ENCODE measurements at places on chromosomes 2 and 18. TPM values are rescaled to one million over a fixed set of nuclear protein-coding genes. Genes with fewer than 3 reads are reported as not detected.

CFC1 gene
- total RNA-seq = not detected

FEV gene
- total RNA-seq = not detected

ANKRD62 gene
- total RNA-seq = not detected

ACP1 gene
- 168 TPM for total RNA-seq

PASK gene
- 75.8 TPM for total RNA-seq

CAPN14 gene
- total RNA-seq = 0.18 TPM

ALLC gene
- total RNA-seq = not detected

D2HGDH gene
- total RNA-seq = 39.9 TPM

KIF1A gene
- total RNA-seq = 0.97 TPM

SNORC gene
- 1.9 TPM for total RNA-seq

CROCC2 gene
- total RNA-seq = not detected

HJURP gene
- 52.4 TPM for total RNA-seq

KCNG3 gene
- total RNA-seq = 0.16 TPM

ITPRIPL1 gene
- total RNA-seq = 44.8 TPM

MYOM1 gene
- total RNA-seq = 2.4 TPM

GRCh38 chr2:235098269-235098668, 146.5 kb downstream of the SH3BP4 start:
- DNase-seq = no peak
- no peaks in the 10 kb centered on the region for H3K4me1 ChIP-seq
- no peak overlapping the region for H3K4me3 ChIP-seq

GRCh38 chr2:61214171-61214570, 52.2 kb downstream of the C2orf74 start:
- H3K4me3 ChIP-seq = no peak overlapping the region
- H3K36me3 ChIP-seq = peaks cover 36% of the 10 kb centered on the region
- DNase-seq = no peak

DNA sequence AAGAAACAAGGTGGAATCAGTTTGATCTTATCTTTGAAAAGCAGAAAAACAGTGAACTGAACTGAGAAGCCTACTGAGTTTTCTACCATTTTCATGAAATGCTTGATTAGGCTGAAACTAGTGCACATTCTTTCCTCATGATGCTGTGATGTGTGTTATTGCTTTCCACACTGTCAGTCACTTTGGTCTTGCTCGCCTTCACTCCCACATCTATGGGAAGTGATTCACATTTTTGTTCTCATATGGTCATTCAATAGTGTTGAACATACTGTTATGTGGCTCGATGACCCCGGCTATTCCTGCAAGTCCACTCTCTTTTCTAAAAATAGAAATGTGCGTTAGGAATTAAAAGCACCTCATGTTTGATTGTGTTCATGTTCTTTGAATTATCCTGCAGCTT, 129.7 kb downstream of the TGIF1 start:
- H3K27ac ChIP-seq = no peak overlapping the region
- DNase-seq = no peak
- peaks cover 11% of the 10 kb centered on the region for H3K4me1 ChIP-seq

DNA sequence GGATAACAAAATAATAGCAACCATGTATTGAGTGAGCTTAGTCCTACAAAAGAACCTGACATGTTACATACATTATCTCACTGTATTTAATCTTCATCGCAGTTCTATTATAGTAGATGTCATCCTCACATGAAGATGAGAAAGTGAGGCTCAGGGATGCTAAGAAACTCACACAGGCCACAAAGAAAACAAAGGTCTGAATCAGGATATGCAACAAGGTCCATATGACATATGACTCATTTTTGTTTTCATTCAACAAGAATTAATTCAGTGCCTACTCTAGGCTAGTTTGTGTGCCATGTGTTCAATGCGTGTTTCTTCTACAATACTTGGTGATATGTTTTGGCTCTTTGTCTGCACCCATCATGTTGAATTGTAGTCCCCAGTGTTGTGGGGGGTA, 219.7 kb upstream of the EPHA4 start:
- H3K27me3 ChIP-seq = no peaks in the 10 kb centered on the region
- H3K27ac ChIP-seq = no peak overlapping the region
- DNase-seq = no peak
- no peaks in the 10 kb centered on the region for H3K4me1 ChIP-seq
- no peak overlapping the region for H3K4me3 ChIP-seq
- no peaks in the 10 kb centered on the region for H3K36me3 ChIP-seq

DNA sequence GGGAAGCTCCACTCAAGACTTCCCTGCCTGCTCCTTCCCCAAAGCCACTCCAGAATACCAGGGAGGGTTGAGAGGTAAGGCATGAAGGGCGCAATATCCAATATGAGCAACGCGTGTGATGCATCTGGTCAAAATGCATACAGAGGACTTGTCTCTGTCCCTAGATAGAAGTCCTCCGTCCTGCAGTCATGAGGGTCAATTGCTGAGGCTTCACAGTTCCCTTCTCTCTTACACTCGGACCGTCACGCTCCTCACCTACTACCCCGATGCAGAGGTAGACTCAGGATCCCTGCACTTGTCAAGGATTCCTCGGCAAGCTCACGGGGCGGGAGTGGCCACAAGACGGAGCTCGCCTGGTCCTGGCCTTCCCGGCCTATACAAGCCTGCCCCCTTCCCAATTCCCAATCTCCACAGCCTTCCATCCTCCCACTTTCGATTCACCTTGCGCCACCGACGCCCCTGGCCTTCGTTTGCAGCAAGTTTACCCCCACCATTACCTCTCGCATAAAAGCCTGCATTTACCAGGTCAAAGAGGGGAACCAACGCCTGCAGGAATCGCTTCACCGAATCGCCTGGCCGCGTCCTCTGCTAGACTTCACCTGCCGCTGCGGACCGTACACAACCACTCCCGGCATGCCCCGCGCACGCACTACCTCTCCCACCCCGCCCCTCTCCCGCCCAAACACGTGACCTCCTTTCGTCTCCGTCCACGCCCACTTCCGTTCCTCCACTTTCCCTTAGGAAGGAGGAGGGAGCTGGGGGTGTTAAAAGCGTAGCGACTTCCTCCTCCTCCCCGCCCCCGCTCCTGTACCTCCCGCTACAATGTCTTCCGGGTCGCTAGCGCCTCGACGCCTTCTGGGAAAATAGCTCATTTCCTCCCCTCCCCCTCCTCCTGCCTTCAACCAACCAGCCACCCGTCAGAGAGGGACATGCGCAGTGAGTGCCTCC, at the start of gene ORC4:
TSS of gene ORC4 (minus strand) at position 627 of the 948 bp plus-strand sequence. CDS start 44,779 bp downstream, outside the sequence.
- H3K36me3 ChIP-seq = no peaks in the 10 kb centered on the region
- H3K4me3 ChIP-seq = peak within 1 kb of the TSS; percentile 100
- peak; percentile 94 for DNase-seq
- peaks cover 44% of the 10 kb centered on the region for H3K4me1 ChIP-seq

GRCh38 chr2:31729442-31730092, 148.8 kb upstream of the SRD5A2 start:
- no peak for DNase-seq
- no peaks in the 10 kb centered on the region for H3K4me1 ChIP-seq
- H3K27me3 ChIP-seq = peaks cover 2% of the 10 kb centered on the region
- H3K27ac ChIP-seq = no peak overlapping the region

- peaks cover 4% of the 10 kb centered on the region for H3K4me1 ChIP-seq
- no peaks in the 10 kb centered on the region for H3K27me3 ChIP-seq
- H3K4me3 ChIP-seq = no peak overlapping the region
- no peak for DNase-seq
- no peaks in the 10 kb centered on the region for H3K36me3 ChIP-seq
Measured at GRCh38 chr2:198114064-198114463, 309.7 kb downstream of the PLCL1 start.

GRCh38 chr2:222451224-222451674, 26.9 kb downstream of the SGPP2 start:
- no peaks in the 10 kb centered on the region for H3K27me3 ChIP-seq
- no peak for DNase-seq

GRCh38 chr18:9743200-9744016, 35.3 kb downstream of the RAB31 start:
- H3K4me1 ChIP-seq = no peaks in the 10 kb centered on the region
- no peak overlapping the region for H3K27ac ChIP-seq
- H3K36me3 ChIP-seq = no peaks in the 10 kb centered on the region
- H3K4me3 ChIP-seq = no peak overlapping the region

- peaks cover 4% of the 10 kb centered on the region for H3K36me3 ChIP-seq
- H3K4me3 ChIP-seq = no peak overlapping the region
- H3K27ac ChIP-seq = no peak overlapping the region
- no peaks in the 10 kb centered on the region for H3K27me3 ChIP-seq
- no peak for DNase-seq
- peaks cover 14% of the 10 kb centered on the region for H3K4me1 ChIP-seq
Measured at GRCh38 chr2:68125821-68126220, 31.9 kb upstream of the PNO1 start.

- no peak overlapping the region for H3K4me3 ChIP-seq
- peaks cover 10% of the 10 kb centered on the region for H3K4me1 ChIP-seq
- no peak overlapping the region for H3K27ac ChIP-seq
- DNase-seq = no peak
- no peaks in the 10 kb centered on the region for H3K27me3 ChIP-seq
- H3K36me3 ChIP-seq = no peaks in the 10 kb centered on the region
Measured at GRCh38 chr2:68558576-68558975, 84.8 kb upstream of the PROKR1 start.

- H3K36me3 ChIP-seq = no peaks in the 10 kb centered on the region
- no peak for DNase-seq
- H3K27me3 ChIP-seq = no peaks in the 10 kb centered on the region
- no peak overlapping the region for H3K4me3 ChIP-seq
- H3K4me1 ChIP-seq = no peaks in the 10 kb centered on the region
Measured at GRCh38 chr2:209875270-209875669, 103.6 kb downstream of the UNC80 start.

- no peaks in the 10 kb centered on the region for H3K36me3 ChIP-seq
- H3K27me3 ChIP-seq = no peaks in the 10 kb centered on the region
- DNase-seq = no peak
- H3K4me3 ChIP-seq = no peak overlapping the region
Measured at GRCh38 chr18:42780171-42780570, 335.3 kb downstream of the RIT2 start.

DNA sequence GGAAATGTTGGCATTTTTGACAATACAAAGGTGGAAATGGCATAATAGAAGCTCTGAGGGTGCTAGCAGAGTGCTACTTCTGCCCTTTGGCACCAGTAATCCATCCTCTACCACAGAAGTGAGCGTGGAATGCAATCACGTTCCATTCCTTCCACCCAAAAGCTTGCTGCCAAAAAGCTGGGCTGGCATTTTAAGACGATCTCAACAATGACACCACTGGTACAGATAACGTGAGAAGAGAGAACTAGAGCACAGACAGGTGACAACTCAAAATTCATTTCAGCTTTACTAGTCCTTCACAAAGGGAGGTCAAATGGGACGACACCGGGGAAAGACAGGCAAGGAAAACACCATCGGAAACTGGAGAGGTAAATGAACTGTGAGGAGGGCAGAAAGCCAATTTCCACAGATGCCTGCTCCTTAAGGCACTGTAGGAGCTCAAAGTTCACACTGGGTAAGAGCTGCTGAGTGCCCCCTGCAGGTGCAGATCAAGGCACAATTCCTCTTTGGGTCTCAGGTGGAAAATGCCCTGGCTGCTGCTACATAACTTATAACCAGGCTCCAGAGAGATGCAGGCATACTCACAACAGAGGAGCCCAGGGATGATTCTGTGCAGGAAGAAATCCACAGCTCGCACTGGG, 50.7 kb upstream of the RNU4ATAC start:
- no peak overlapping the region for H3K27ac ChIP-seq
- H3K4me1 ChIP-seq = peaks cover 20% of the 10 kb centered on the region
- H3K4me3 ChIP-seq = no peak overlapping the region
- peaks cover 2% of the 10 kb centered on the region for H3K36me3 ChIP-seq

DNA sequence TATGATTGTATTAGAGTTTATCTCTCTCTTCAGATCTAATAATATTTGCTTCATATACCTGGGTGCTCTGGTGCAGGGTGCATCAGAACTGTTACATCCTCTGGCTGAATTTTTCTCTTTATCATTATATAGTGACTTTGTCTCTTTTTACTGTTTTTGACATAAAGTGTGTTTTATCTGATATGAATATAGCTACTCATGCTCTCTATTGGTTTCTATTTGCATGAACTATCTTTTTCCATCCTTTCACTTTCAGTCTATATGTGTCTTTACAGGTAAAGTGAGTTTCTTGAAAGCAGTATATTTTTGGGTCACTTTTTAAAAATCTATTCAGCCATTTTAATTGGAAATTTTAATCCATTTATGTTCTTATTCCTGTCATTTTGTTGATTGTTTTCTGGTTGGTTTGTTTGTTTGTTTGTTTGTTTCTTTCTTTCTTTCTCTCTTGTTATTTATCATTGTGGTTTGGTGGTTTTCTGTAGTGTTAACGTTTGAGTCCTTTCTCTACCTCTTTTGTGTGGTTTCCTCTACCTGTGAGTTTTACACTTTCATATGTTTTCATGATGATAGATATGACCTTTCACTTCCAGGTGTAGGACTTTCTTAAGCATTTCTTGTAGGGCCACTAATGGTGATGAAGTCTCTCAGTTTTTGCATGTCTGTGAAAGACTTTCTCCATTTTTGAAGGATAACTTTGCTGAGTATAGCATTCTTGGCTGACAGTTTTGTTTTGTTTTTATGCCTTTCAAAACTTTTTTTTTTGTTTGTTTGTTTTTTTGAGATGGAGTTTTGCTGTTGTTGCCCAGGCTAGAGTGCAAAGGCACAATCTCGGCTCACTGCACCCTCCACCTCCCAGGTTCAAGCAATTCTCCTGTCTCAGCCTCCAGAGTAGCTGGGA, 54.9 kb downstream of the CCNT2 start:
- H3K4me3 ChIP-seq = no peak overlapping the region
- DNase-seq = no peak
- peaks cover 1% of the 10 kb centered on the region for H3K27me3 ChIP-seq
- H3K4me1 ChIP-seq = peaks cover 11% of the 10 kb centered on the region
- H3K27ac ChIP-seq = peak overlapping the region; percentile 65

DNA sequence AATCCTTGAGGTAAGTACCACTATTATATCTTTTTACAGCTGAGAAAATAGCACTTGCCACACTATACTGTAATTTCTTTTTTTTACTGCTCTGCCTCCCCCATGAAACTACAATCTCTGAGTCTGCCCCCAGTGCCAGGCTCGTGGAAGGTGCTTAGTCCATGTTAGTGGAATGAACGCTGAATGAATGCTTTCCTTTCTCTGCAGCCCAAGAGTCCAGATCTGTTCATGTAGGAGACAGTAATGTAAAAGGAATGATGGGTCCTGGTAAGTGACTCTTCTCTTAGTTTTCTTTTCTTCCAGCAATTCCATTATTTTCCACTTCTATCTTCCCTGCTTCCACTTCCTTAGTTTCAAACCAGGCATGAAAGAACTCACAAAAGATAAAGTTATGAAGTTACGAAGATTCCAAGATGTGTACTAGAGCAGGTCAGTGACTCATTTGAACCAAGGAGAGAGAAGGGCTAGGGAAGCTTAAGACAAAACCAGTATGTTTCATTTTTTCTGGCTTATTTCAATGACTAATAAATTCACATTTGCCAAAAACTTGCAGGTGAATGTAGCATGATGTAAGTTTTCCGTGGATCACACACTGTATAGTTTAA, 46.0 kb downstream of the ARHGEF33 start:
- no peak overlapping the region for H3K27ac ChIP-seq
- DNase-seq = no peak
- H3K4me1 ChIP-seq = peaks cover 2% of the 10 kb centered on the region
- H3K27me3 ChIP-seq = peaks cover 18% of the 10 kb centered on the region

Measured in activated T-helper 2 cell treated with anti-CD3 and anti-CD28 coated beads, Interferon-gamma antibody, Interleukin-2, Interleukin-4, amounts not matched to agents 10 μg/mL and 5 μg/mL and 100 μg/mL, durations not matched to agents 14 hours and 24 hours and 36 hours (primary cell).